NCI-H510A (cell line): ENCODE measurements at places on chromosomes 1 and 21.

DNA sequence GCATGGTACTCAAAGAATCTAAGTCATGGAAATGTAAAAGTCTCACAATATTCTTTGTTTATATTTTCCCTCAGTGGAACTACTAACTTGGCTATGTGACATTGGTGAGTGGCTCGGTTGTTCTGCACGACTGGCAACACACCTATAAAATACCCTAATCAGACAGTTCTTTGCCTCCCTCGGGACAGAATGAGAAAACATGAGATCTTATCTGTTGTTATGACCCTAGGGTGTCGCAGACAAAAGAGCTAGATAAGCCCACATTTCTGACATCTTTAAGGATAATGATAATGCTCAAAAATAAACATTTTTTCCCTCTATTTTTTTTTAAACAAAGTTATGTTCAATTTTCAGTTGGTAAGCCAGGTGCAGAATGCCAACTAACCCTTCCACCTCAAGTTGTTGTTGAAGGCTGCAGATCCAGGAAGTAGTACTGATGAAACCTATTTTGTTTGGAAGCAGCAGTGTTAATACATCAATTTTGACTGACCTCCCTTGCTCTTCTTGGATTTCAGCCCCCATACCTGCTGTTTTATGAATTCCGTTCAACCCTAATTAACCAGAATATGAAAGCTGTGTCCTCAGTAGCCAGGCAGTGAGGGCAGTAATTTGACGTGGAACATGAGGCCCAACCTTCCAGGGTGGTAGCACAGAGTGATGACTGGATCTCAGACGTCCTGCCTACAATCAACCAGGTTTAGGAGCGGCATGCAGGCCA, 108.7 kb upstream of the DUSP10 start:
- no peak for DNase-seq

DNA sequence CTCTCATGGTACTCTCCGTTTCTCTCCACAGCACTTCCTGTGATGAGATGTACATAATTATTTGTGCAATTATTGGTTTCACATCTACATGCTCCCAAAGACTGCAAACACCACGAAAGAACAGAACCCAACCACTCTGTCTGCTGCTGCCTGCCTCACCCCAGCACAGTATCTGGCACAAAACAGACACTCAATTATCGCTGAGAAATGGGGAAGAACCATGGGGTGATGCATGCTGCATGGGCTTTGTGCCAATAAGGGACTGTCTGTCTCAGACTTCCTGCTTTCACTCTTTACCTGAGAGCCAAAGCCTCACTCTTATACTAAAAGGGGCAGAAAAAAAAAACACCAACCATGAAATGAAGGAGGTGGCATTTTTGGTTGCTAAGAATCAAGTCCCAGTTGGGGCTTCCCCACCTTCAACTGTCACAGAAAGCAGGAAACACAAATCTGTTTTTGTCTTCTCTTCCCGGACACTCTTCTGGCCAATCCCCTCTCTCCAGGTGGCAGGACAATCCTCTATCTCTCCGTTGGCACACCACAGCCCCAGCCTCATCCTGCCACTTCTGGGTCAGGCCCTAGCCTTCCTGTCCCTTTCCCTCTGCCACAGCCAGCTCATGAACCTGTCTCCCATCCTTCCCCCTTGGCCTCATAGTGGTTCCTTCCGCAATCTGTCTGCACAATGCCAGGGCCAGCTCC, 82.0 kb downstream of the TGFBR3 start:
- no peak for DNase-seq

DNA sequence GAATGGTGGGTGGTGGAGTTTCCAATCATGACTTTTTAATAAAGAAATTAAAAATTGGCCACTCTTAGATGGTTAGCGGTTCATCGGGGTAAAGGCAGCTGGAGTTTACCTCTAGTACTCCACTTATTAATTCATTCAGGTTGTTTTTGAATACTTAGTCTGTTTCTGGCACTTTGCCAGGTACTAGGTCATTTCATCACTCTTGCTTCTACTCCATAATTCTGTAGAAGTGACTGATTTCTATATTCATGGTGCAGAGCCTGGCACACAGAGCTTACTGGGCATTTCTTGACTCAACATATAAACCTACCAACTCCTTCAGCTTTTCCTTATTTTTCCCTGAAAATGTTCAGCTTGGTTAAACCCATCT, 31.5 kb downstream of the FOXD2 start:
- DNase-seq = no peak

DNA sequence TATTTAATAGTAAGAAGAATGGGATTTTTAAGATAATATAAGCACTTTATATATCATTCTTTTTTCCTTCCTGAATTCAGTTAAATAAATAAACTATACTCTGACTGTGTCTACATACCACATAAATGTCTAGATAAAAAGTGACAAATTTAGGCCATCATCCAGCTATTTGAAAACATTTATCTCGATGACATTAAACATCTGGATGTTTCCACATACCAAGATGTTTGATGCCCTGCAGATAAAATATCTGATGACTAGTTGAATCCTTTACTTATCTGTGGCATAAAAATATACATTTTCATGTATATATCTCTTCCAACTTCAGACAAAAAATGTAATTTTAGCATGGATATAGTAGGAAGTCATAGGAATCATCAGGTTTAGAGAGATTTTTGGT, 348.3 kb downstream of the DPYD start:
- DNase-seq = no peak

DNA sequence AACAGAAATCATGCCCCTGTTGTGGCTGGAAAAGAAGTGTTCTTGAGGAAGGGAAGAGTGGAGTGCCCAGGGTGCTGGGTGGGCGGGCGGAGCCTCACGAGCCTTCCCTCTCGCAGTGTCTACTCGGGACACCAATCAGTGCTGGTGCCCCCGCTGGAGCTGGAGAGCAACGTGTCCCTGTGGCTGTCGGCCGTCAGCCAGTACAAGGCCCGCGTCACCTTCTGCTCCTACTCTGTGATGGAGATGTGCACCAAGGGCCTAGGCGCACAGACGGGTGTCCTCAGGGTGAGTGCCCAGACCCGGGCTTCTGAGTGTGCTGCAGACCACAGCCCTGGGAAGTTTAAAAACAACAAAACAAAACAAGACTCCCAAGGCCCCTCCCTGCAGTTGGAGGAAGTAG, 47.4 kb downstream of the S100B start:
- DNase-seq = no peak

DNA sequence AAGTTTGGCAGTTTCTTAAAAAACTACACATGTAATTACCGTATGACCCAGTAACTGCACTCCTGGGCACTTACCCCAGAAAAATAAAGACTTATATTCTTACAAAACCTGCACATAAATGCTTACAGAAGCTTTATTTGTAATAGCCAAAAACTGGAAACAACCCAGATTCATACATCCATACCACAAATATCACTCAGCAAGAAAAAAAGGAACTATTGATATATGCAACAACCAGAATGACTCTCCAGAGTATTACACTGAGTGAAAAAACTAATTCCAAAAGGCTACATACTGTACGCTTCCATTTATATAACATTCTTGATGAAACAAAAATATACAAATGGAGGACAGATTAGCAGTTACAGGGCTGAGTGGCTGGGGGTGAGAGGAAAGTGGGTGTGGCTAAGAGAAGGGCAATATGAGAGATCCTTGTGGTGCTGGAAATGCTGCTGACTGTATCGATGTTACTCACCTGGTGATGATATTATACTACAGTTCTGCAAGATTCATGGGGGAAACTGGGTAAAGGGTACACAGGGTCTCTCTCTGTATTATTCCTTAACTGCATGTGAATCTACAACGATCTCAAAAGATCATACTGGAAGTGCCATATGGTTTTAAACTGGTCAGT, 96.0 kb upstream of the GNG4 start:
- DNase-seq = no peak

DNA sequence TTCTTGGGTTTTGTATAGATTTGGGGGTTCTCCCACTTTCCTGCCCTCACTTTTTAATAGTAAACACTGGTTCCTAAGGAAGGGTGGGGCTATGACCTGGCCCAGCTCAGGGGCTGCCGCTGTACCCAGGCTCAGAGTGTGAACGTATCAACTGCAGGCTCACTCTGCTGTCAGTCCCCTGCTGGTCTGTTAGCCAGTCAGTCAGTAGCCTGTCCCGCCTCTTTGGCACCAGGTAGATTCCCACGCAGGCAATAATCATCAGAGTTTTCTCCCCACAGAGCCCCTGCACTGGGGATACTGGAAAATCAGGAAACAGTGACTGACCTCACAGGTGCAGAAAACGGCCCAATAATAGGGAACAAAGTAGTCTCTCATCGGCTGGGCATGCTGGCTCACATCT, 15.0 kb upstream of the ALPL start:
- no peak for DNase-seq
